ENCODE measurements at places on chromosomes 7 and 10.

DNA sequence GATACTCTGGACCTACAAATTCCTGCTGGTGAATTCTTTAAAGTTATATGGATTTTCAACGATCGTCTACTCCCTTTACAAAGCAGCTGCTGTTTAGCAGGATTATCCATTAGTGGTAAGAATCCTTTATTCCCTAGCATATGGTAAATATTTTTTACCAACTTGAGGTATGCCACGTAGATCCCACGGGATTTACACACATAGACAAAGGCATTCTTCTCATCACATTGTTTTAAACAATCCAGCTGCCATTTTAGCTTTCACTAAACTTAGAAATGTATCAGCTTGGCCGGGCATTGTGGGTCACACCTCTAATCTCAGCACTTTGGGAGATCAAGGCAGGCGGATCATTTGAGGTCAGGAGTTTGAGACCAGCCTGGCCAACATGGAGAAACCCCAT, 148.0 kb upstream of the SH2B2 start:
- DNase-seq: no peak

DNA sequence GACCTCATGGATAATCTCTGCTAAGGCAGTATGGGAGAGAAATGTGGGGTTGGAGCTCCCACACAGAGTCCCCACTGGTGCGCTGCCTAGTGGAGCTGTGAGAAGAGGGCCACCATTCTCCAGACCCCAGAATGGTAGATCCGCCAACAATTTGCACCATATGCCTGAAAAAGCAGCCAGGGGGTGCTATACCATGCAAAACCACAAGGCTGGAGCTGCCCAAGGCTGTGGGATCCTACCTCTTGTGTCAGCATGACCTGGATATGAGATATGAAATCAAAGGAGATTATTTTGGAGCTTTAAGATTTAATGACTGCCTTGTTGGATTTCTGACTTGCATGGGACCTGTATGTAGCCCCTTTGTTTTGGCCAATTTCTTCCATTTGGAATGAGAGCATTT, 27.0 kb upstream of the SAMD9L start:
- no peak for DNase-seq

DNA sequence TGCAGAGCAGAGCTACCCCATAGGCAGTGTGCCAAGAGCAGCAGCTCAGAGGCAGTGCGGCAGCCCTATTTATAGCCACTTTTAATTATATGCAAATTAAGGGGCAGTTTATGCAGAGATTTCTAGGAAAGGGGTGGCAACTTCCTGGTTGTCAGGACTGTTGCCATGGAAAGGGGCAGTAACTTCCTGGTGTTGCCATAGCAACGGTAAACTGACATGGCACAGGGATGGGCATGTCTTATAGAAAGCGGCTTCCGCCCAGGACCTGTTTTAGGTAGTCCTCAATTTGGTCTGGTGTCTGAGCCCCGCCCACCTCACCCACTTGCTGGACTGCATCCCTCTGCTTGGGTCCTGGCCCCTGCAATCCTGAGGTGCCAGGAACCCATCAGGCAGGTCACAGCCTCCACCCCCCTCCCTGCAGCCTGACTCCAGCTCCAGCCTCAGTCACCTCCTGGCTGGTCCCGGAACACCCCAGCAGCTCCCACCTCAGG, 115.8 kb downstream of the TMEM130 start:
- DNase-seq: no peak

GRCh38 chr10:46557319-46558121, 1.1 kb upstream of the GPRIN2 start:
- no peak for DNase-seq

DNA sequence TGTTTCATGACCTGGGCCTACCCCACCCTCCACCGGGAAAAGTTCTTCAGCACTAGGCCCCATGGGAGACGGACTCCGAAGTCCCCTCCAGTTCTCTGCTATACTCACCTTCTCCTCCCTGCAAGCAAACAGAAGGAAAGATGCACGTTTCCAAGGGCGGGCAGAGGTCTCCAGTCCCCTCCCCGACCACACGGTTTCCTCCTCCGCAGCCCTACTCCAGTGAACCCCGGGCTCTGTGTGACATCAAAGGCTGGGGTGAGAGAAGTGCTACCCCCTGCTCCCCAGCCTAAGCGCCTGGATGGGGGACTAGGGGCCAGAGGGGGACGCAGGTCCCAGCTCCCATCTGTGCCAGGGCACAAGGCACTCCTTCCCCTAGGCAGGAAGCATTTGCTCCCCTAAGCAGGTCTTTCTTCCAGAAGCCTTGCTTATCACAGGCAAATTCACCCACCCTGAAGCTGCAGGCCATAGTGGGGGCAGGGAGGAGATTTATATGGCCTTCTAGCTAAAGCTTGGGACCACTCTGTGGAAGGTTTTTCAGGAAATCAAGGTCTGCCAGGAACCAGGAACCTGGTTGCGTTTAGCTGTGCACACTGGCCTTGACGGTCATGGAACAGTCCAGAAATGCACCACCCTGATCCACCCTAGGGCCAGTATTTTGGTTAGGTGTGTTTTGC, 52.8 kb downstream of the ASB13 start:
- DNase-seq: no peak

DNA sequence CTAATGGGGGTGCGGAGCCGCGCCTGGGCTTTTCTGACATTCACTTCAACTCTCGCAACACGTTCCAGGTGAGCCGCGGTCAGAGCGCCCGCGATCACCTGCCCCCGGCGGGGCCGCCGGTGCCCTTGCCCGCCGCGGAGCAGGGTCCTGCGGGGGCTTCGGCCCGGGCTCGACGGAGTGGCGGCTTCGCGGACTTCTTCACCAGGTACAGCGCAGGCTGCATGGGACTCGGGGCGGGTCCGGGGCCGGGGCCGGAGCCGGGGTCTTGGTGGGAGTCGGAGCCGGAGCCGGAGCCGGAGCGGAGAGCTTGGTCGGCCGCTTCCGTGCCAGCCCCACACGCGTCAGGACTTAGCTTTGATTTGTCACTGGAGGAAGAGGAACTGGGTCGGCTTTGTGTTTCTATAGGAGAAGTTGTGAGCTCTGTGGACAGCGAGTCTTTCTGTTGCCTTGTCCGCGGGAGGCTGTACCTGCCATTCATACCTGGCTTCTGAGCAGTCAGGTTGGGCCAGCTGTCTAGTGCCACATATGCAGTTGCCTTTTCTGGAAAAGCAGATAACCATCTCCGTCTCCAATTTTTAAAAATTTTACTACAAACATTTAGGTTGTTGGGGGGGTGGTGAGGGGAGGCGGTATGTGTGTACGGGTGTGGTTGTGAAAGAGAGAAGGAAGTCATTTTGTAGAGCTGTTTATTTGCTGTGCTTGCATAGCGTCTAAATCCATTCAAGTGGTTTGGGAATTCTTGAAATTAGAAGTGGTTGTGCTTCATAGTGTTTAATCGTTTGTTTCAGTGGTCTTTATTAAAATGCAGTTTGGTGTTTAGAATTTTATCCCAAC, 1.3 kb downstream of the TBC1D12 start:
- DNase-seq: no peak

GRCh38 chr10:113592380-113592779, 39.5 kb downstream of the HABP2 start:
- no peak for DNase-seq

DNA sequence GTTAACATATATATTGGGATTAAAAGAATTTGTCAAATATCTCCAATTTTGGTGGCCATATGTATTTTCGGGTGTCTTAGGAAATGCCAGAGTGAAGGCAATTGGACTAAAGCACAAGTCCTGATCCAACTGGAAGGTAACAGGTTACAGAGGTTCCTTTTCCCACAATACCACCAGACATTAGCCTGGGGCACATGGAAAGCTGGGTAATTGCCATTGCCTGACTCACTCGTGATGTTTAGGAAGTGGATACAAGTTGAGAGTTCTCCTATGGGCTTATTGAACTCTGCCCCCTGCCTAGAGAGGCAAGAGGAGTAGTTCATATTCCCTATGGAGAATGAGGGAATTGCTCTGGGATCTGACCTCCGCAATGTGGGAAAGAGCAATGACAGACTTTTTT, 5.7 kb downstream of the DNAH11 start:
- DNase-seq: no peak

DNA sequence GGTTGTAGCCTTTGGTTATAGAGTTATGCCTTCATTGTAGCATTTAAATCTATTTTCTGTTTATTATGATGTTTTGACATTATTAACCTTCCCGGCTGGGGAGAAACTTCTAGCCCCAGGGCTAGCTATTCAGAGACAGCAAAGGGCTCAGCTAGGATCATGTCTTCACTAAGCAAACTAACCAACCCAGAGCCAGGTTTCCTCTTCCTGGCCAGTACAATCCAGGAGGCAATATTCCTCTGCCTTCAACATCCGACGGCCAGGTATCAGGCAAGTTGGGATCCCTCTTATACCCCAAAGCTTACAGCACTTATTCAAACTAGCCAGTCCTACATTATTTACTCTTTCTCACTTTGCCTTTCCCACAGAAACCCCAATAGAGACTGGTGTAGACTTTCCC, 1060.7 kb upstream of the GHITM start:
- DNase-seq: no peak

- no peak for DNase-seq
Observed at GRCh38 chr10:25707572-25707971, 226.5 kb upstream of the MYO3A start.

- DNase-seq: no peak
Observed at GRCh38 chr10:125768219-125768855, 7.3 kb downstream of the MMP21 start.

- no peak for DNase-seq
Observed at GRCh38 chr7:90717296-90718060, 121.4 kb downstream of the CDK14 start.

DNA sequence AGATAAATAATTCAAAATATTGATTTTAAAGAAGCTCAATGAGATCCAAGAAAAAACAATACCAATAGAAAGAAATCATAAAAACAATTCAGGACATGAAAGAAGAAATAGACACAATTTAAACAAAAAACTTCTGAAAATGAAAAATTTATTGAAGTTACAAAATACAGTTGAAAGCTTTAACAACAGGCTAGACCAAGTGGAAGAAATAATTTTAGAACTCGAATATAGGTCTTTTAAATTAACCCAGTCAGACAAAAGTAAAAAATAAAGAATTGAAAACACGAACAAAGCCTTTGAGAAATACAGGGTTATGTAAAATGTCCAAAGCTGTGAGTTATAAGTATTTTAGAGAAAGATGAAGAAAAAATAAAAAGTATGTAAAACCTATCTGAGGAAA, 152.4 kb upstream of the SMIM30 start:
- no peak for DNase-seq

GRCh38 chr10:132583456-132583855, 45.9 kb downstream of the INPP5A start:
- no peak for DNase-seq

Measured in activated CD8-positive, alpha-beta memory T cell treated with anti-CD3 and anti-CD28 coated beads for 1 hour (primary cell).